ENCODE measurements at places on chromosomes 16 and 17.

DNA sequence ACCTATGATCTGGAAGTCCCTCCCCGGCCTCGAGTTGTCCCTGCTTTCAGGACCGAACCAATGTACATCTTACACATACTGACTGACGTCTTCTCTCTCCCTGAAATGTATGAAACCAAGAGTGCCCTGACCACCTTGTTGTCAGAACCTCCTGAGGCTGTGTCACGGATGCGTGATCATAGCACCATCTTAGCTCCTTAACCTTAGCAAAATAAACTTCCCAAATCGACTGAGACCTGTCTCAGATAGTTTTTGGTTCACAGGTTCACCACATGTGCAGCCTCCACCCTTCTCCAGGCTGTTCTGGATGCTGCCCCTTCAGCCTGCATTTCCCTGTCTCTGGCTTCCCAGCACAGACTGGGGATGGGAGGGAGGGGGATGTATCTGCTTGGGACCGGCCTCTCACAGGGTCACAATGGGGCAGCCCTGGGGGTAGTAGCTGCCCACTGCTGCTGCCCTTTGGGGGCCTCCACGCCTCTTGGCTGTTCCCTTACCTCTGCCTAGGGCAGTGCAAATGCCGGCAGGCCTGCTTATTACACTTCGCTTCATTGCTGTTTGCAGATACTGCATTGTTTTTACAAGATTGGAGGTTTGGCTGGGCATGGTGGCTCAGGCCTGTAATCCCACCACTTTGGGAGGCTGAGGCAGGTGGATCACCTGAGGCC is 69.8 kb downstream of the NT5M start:
- no peak for DNase-seq

- no peak for DNase-seq
These were observed at the start of gene C16orf90 for GRCh38 chr16:3495176-3495575. C16orf90 (minus strand) TSS chr16:3495489; CDS start chr16:3495421, 68 bp downstream.

- DNase-seq: no peak
These were observed 15.9 kb downstream of the HAPSTR1 start for GRCh38 chr16:9107025-9107970.

DNA sequence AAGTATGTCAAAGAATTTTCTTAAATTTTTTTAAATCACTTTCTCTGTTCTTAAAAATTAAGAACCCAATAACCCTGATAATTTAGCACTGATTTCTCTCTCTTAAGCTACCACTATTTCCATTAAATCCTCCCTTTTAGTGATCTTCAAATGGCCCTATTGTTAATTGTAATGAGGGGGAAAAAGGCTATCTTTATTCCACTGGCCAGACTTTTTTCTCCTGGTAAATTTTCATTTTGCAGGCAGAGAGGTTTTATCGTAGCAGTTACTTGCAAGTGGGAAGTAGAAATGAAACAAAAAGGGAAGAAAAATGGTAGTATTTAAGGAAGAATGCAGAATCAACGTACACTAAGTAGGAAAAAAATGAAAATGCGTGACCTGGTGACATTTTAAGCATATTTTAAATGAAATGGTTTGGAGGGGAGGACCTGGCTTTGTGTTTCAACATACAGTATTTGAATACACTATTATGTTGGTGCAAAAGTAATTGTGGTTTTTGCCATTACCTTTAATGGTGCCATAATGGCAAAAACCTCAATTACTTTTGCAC is 224.9 kb downstream of the TANC2 start:
- no peak for DNase-seq

DNA sequence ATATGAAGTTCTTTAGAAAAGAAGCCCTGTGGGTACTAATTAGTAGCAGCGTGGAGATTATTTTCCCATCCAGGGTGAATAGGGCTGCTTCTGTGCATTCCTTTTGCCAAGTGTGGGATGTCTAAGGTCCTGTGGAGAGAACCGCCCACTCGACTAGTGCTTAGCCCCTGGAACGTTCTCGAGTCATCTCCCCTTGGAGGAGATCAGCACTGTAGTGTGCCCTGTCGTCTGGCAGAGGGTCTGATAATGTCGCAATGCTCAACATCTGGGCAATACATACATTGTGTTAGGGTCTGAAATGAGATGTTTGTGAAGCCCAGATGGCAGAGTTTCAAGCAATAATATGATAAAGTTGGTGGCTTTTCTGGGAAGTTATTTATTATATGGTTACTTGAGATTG is 64.8 kb downstream of the SPECC1 start:
- no peak for DNase-seq

DNA sequence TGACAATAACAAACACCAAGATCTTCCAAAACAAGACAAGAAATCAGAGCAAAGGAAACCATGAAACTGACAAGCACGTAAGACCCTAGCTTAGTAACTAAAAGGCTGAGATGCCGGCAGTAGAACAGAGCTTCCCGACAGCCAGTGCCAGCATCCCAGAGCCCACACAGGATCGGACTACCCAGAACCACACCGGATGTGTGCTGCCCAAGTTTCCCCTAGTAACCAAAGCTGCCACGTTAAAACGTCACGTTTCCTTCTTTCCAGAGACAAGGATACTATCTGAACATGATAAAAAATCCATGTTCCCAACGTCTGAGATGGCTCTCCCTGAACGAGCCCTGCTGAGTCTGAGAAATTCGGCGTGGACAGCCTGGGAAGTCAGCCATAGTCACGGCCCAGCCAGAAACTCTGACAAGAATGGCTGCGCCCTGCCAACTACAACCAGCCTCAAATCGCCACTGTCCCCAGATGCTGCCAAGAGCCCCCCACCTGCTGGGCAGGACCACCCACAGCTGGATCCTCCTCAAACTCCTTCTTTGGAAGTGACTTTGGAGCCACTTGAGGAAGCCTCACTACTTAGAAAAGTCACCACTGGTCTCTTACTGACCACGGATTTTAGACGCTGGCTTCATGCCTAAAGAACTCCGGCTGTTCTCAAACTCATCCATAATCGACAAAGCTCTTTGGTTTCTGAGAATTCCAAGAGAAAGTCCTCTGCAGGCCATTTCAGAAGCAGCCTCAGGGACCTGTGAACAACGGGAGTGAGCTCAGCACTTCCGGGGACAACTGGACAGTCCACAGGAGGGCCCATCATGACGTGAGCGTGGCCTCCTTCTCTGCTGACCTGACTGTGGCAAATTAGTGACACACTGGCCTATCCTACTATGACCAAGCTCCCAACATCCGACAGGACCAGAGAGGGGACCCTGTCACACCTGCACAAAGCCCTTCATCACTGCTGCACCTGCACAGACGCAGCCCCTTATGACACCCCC is 16.7 kb downstream of the CCDC57 start:
- DNase-seq: no peak

GRCh38 chr16:88809068-88809675 is 2.6 kb downstream of the APRT start:
- no peak for DNase-seq

DNA sequence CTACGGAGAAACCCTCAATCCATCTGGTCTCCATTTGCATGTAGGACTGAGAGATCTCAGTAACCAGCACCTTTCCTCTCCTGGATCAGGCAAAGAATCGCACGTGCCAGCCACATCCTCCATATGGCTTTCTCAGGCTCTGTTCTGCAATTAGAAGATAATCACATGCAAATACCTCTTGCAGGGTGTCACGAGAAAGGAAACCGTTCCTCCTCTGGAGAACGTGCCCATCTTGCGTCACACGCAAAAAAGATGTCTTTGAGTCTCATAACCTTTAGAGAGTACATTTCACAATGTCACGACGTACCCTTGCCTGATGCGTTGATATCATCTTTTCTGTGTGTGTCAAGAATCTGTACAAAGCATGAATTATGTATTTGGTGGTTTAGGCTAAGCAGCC is 36.2 kb upstream of the DNAH17 start:
- no peak for DNase-seq

DNA sequence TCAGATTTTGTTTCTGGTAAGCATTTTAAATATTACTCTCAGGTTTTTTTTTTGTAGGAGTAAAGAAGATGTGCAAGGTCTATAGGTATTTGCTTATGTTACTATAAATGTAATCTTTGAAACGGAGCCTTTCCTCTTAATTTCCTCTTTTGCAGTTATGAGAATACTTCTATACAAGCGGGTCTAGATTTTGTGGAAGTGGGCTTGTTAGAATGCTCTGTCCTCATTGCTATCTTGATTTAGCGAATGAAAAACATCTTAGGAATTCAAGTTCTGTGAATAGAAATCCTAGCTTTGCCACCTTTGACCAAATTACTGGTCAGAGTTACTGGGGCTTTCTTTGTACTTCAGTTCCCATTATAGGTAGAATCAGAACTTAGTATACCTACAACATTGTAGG is 80.3 kb downstream of the EFCAB13 start:
- DNase-seq: no peak

GRCh38 chr16:24921229-24921628 is 75.5 kb downstream of the SLC5A11 start:
- no peak for DNase-seq

DNA sequence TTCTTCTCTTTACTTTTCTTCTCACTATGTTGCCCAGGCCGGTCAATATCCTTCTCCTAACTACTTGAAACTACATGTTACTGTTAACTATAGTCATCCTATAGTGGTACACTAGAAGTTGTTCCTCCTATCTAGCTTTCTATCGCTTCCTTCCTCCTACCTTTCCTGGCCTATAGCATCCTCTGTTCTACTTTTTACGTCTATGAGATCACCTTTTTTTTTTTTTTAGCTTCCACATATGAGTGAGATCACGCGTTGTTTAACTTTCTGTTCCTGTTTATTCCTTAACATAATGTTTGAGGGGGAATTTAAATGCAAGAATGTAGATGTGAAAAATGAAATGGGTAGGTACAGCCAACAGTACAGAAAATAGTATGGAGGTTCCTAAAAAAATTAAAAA is 30.5 kb upstream of the YPEL2 start:
- no peak for DNase-seq

DNA sequence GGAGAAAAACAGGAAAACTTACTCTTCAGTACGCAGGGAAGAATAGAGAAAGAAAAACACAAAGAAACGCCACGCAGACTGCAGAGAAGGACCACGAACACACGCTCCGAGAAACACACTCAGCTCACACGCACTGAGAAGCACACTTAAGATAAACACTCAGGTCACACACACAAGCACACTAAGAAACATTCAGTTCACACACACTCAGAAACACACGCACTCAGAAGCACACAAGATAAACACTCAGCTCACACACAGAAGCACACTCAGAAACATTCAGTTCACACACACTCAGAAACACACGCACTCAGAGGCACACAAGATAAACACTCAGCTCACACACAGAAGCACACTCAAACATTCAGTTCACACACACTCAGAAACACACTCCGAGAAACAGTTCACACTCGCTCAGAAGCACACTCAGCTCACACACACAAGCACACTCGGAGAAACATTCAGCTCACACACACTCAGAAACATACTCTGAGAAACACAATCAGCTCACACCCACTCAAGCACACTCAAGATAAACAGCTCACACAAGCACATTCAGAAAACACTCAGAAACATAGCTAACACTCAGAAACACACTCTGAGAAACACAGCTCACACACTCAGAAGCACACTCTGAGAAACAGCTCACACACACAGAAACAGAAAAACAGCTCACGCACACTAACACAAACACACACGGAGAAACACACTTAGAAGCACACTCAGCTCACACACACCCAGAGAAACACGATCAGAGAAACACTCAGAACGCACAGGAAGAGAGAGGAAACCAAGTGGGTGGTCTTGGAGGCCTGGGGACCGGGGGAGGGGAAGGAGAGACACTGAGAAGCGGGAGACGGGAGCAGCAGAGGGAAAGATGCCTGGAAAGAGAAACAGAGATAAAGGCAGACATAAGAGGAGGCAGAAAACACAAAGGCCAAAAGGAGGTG is 908 bp downstream of the TMEM98 start:
- no peak for DNase-seq

DNA sequence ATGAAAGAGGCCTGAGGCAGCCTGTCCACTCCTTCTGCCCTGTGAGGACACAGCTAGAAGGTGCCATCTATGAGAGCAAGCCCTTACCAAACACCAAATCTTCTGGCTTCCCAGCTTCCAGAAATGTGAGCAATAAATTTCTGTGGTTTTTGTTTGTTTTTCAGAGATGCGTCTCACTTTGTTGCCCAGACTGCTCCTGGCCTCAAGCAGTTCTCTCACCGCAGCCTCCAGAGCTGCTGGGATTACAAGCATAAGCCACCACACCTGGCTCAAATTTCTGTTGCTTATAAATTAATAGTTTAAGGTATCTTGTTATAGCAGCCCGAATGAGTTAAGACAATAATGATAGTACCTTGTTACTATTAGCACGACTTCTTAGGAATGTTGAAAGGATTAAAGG is 12.5 kb upstream of the SLC16A11 start:
- DNase-seq: no peak

GRCh38 chr17:2203818-2204217 is 99.8 kb downstream of the SMG6 start:
- no peak for DNase-seq

DNA sequence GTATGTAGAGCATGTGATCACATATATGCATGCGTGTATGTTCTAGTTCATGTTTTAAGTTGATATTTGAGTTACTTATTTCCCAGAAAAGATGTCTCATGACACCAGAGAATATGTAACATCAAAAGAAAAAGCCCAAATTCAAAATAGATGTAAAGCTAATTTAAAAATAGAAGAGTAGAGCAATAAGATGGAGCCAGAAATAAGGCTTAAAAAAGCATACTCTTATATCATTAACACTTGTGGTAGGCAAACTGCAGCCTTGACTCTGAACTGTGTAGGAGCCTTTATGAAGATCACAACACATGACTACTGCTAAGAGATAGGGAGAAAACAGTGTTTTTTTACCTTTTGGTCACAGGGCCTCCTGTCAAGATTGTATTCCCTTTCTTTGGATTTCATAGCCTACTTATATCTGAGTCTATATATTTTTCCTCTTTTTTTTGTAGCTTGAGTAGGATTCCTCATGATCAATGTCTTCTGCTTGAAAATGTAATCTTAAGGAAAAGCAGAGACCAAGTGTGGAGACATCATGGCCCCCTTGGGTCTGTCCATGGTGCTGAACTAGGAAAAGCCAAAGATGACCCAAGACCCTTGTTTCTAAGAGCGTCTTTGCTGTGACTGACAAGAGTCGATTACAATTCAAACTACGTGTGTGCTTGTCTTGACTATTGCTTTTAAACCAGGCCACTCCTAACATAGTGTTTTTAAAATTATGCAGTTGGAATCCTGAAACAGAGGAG is 390.4 kb downstream of the SHISA9 start:
- DNase-seq: no peak

- no peak for DNase-seq
These were observed 47.9 kb downstream of the NOL11 start for GRCh38 chr17:67765623-67766022.

- DNase-seq: no peak
These were observed 20.9 kb downstream of the NLRP1 start for GRCh38 chr17:5563456-5563855.

DNA sequence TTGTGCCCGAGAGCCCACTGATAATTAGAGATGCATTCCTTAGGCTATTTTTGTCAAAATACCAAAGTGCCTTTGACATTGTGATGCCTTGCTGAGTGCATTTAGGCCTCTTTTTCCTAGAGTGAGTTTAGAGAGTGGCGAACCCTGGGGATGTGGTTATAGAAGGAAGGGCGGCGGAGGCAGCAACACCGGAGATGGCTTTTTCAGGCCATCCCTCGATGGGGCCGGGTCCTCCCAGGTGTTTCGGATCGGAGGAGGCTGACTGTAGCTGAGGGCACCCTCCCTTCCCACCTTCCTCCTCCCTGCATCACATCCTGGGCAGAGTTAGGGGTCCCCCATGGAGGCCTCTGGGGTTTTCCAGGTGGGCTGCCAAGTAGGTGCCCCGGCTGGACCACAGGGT is 6.6 kb upstream of the SNAI3 start:
- no peak for DNase-seq

Measured in NCI-H2171 (cell line).